SK-N-DZ (cell line): ENCODE measurements at places on chromosomes 6 and 20.

- DNase-seq = no peak
These were observed 5.2 kb upstream of the TBCC start for GRCh38 chr6:42751055-42751454.

DNA sequence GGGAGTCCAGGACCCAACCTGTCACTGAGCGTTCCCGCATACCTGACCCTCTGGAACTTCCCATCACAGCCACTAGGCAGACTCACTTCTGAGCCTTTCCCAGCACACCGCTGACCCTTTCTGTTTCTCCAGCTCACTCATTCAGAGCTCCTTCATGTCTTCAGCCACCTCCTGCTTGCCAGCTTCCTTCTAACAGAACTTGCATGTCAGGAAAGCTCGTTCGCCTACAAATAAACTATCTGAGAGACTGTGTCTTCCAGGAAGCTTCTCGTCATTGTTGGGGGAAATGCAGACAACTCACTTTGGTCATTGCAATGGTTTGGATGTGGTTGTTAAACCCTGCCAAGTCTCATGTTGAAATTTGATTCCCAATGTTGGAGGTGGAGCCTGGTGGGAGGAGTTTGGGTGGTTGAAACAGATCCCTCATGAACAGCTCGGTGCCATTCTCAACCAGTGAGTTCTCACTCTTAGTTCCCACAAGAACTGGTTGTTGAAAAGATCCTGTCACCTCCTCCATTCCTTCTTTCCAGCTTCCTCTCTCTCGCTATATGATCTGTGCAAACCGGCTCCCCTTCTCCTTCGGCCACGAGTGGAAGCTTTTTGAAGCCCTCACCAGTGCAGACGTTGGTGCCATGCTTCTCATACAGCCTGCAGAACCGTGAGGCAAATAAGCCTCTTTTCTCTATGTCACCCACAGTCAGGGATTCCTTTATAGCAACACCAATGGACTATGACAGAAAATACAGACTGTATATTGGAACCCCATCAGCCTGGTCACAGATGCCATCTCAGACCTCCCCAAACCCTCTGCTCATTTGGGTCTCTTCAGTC is 1.4 kb upstream of the MUC21 start:
- no peak for DNase-seq

- DNase-seq = no peak
These were observed 348.6 kb upstream of the SOX4 start for GRCh38 chr6:21244897-21245470.

DNA sequence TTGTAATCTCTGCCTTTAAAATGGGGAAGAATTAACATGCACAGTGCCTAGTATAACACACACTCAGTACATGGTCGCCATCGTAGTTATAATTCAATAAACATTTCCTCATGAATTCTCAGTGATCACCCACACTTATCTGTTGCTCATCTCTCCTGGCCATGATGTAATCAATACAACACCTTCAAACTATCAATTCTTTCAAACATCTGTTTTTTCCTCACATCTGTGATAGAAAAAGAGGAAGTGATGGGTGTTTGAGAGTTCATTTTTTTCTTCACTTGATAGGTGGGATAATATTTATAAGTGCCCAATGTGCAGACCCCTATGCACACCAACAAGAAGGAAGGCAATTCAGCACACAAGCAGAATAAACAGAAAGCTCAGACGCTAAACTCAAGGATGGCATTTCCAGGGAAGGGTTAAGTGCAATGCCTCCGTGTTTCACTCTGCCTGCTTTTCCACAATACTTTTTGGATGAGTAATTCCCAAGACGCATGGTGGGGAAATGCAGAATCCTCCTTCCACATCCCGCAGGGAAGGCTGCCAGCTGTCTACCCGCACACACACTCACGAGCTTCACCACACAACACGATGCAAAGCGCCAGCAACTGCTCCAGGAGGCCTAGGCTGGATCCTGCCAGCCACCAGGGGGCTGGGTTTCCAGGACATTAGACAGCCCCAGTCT is 100.3 kb downstream of the GMPR start:
- DNase-seq = peak; percentile 48

GRCh38 chr6:17417817-17418216 is 24.4 kb downstream of the CAP2 start:
- DNase-seq = no peak

GRCh38 chr6:138428944-138429598 is 25.0 kb downstream of the HEBP2 start:
- DNase-seq = peak; percentile 49

DNA sequence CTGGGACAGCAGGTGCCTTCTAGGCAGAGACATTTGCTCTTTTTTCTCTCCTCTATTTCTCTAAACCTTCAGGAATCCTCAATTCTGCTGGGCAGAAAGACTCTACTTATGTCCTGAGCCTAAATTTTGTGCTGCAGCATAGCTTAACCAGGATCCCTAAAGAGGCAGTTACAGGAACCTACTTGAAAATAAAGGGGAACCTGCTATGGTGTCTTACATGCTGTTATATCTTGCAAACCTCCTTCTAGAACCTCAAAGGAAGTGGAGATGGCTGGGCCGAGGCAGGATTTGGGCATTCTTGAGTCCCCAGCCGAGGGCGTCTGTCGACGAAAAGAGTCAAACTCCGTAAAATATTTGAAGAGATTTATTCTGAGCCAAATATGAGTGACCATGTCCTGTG is 17.1 kb upstream of the GMNN start:
- DNase-seq = no peak

- no peak for DNase-seq
These were observed 103.7 kb upstream of the SALL4 start for GRCh38 chr20:51906049-51906448.

- DNase-seq = no peak
These were observed 17.7 kb upstream of the CCN6 start for GRCh38 chr6:112036088-112036637.

- DNase-seq = peak; percentile 31
These were observed 7.4 kb upstream of the BPIFA3 start for GRCh38 chr20:33209789-33210188.

DNA sequence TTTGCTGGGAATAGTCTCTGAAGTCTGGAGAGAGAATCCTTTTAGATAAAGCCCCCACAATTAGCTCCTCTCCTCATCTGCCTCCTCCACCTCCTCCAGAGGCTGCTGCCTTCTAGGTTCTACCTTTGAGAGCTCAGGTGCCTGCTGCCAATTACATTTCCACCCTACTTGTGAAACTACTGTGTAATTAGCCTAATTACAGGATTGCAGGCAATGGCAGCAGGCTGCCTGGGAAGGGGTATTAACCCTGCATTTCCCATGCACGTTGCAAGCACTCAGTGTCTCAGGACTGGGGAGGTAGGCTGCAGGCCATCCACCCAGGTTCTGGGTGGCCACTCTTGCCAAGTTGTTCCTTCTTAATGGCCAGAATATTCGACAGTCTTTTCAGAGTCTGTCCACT is 215.6 kb upstream of the ZNF217 start:
- no peak for DNase-seq

- no peak for DNase-seq
These were observed 173.4 kb upstream of the PLCB4 start for GRCh38 chr20:8895472-8895871.

- no peak for DNase-seq
These were observed 27.6 kb downstream of the KIF25 start for GRCh38 chr6:168024951-168025510.

- DNase-seq = no peak
These were observed 575.8 kb upstream of the ADGRB3 start for GRCh38 chr6:68059261-68059660.

GRCh38 chr6:145241039-145241438 is 494.3 kb downstream of the EPM2A start:
- no peak for DNase-seq

DNA sequence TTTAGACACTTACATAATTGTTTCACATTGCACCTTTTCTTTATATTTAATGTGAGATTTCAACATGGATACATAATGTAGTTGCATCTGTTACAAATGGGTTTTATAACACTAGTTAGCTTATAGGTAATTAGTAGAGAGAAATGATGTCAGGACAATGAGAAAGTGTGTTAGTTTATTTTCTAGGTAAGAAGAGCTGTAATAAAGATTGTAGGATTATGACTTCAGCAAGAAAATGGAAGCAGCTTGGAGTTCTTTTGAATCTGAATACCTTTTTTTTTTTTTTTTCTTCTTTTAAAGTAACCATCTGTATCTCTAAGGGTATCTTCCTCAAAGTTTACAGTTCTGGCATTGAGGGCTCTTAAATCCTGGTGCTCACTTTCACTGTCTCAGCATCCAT is 35.3 kb downstream of the CD2AP start:
- DNase-seq = no peak

DNA sequence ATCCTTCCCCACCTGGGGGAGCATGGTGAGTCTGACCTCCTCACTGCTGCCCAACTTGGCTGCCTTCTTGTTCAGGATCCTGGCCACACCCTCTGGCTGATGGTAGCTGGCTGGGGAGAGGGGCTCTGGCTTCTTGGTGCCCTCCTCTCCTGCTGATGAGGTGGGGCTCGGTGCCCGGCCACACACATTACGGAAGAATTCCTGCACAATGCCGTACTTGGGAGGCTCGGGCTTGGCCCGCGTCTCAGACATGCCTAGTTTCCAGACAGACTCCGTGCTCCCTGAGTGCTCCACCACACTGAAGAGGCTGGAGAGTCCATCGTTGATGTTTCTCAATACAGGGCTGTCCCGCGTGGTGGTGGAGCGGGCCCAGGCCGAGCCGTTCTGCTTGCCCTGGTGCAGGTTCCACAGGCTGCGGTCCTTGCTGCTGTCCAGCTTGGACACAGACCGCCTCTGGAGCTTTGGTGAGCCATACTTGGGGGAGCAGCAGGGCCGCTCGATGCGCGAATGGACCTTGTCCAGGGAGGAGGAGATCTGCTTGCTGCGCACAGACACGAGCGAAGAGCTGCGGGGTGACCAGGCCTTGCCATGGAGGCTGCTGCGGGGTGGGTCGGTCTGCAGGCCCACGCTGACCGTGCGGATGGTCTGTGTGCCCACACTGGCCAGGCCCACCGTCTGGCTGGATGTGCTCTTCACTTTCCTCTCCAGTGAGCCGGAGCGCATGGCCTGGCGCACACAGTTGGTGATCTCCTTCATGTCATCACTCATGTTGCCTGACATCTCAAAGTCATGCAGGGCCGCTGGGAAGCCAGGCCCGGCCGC is 19.9 kb upstream of the DSN1 start:
- DNase-seq = no peak

GRCh38 chr6:55100686-55101085 is 73.6 kb upstream of the HCRTR2 start:
- DNase-seq = no peak

- DNase-seq = no peak
These were observed 210.4 kb downstream of the ALDH8A1 start for GRCh38 chr6:134739299-134740026.

DNA sequence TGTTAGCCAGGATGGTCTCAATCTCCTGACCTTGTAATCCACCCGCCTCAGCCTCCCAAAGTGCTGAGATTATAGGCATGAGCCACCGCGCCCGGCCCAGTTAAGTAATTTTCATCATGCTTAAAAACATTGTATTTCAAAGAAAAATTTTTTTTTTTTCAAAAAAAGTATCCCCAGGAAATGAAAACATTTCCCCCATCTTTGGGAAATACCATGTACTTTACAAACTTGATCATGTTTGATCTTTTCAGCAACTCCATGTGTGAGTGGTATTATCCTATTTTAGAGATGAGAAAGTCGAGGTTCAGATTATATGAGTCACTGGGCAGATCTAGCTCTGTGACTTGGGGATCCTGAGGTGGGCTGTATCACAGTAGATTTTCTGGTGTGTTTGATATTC is 11.8 kb downstream of the CHMP4B start:
- no peak for DNase-seq
